ENCODE measurements at places on chromosomes 7 and 10.

DNA sequence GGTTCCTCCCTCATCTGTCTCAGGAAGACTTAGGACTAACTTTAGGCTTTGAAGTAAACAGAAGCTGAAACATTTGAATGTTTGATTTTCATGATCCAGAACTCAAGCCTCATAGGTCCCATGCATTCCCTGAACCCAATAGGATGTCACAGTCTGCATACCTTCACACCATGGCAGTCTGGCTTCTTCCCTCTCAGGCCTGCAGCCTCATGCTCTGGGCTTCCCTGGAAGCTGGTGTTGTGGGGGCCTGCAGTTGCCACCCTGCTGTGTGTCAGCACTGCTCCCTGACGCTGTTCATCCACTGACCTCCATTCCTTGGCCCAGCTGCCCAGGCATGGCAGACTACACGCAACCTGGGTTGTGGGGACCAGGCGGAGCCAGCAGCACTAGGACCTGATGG, 267.5 kb upstream of the KAT6B start:
- no peak for DNase-seq

- no peak for DNase-seq
These were observed 215.8 kb downstream of the PTPRN2 start for GRCh38 chr7:158371856-158372255.

DNA sequence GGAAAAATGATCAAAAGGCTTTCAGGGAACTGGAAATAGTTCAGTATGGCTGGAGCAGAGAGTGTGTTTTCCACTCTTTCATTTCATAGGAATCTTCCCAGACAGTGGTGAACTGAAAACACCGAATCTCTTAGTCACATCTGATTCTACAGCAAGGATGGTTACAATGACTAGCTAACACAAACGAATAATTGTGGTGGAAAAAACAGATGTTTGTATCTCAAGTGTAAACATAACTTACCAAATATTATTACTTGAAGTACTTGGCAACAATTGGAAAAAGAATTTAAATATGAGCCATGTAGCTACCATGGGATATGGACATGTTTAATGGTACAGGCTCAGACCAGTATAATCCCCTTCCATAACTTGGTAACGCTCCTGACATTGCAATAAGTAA, 21.1 kb upstream of the BPGM start:
- no peak for DNase-seq

GRCh38 chr10:67140641-67141040, 214.8 kb downstream of the LRRTM3 start:
- no peak for DNase-seq

DNA sequence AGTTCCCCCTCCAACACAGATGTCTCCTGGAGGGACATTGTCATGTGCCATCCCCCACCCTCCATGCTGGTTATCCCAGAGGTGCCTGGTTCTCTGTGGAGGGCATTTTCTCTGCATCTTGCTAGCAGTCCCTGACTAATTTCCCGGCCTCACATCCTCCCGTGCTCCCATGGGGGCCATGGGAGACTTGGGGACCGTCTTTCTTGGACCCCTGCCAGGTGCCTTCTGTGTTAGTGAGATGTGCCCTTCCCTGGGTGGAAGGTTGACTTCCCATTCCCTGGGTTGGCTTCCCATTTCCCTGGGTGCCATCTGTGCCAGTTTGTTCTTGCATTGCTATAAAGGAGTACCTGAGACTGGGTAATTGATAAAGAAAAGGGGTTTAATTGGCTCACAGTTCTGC, 22.5 kb upstream of the GNA12 start:
- no peak for DNase-seq

GRCh38 chr10:120493411-120494312, 36.6 kb downstream of the PLPP4 start:
- DNase-seq: no peak

- DNase-seq: no peak
These were observed 20.3 kb downstream of the SCART1 start for GRCh38 chr10:133474027-133474426.

- DNase-seq: no peak
These were observed 14.7 kb downstream of the FGF8 start for GRCh38 chr10:101761226-101761625.

DNA sequence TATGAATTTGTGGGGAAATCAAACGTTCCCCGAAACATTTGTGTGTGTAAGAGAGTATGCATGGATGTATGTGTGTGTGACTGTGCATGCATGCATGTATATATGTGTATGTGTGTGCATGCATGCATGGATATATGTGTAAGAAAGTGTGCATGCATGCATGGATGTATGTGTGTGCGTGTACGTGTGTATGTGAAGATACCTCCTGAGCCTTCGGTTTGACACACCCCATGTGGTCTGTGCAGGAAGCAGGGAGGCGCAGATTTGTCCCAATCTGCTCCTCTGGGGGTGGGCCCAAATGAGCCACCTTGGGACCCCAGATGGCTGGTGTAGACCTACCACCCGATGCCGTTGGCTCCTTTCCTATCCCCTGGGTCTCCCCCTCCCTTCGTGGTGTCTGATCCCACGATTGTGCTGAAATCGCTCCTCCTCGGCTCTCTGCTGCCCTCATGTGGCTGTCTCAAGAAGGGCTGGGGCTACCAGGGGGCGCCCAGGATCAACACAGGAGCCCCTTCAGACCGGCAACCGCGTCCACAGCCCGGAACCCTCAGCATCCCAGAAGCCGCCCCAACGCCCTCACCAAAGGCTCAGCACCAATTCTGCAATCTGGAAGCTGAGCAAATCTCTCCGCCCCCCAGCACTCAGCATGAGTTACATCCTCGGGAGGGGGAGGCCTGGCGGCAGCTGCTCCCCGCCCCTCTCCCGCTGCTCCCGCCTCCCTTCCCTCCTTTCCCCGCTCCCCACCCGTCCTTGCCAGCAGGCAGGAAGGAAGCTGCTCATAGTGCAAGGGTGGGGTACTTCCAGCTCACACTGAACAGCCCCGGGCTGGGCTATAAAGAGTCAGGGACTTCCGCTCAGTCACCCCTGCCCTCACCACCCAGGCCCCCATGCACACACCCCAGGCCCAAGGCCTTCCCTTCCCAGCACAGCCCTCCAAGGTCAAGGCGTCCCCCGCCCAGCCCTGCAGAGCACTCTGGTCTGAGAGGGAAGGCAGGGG, 2.3 kb upstream of the NOS3 start:
- peak; percentile 66 for DNase-seq

DNA sequence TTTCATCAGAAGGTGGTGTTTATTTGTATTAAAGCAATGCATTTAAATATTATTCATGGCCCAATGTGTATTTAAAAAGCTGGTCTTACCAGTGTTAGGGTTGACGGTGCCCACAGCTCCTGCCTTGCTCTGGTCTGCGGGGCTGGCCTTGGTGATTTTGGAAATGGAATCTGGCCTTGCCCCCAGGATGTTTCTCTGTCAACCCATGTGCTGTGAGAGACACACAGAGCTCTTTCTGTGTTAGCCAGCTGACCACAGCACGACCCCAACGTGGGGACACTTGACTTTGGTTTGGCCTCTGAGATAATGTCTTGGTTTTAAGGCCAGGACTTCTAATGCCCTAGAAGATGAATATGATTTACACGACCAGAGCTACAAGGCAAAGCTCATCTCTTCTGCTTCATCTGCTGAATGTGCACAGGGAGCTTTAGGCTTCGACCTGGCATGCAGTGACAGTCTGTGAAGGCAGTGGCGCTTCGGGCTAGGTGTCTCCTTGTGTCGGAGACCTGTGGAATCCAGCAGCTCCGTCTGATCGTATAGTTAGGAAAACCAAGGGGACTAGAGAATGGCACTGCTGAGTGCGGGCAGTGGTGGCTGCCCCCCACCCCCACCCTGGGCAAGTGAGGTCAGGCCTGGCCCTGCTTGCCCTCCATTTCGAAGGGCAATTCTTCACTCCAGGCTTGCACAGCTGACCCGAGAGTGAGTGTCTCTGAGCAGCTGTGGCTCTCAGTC, 246.1 kb downstream of the EBF3 start:
- DNase-seq: no peak

DNA sequence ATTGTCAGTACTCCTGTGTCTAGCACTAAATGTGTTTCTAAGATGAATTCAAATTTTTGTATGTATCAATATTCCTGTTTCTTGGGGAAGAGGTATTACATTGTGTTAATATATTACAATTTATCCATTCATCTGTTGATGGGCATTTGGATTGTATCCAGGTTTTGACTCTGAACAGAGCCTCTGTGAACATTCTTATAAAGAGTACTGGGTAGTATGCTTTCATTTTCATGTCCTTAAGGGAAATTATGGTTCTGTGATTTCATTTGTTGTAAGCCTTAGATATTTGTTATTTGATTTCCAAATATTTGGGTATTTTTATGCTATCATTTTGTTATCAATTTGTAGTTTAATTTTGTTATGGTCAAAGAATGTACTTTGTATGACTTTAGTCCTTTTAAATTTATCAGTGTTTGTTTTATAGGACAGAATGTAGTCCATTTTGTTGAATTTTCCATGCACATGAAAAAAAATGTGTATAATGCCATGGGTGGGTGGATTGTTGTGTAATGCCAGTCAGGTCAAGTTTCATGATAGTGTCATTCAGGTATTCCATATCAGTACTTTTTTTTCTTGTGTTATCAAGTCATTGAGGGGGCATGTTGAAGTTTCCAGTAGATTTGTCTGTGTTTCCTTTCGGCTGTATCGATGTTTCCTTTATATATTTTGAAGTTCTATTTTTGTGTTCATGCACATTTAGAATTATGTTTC, 38.4 kb downstream of the STAM start:
- DNase-seq: no peak

DNA sequence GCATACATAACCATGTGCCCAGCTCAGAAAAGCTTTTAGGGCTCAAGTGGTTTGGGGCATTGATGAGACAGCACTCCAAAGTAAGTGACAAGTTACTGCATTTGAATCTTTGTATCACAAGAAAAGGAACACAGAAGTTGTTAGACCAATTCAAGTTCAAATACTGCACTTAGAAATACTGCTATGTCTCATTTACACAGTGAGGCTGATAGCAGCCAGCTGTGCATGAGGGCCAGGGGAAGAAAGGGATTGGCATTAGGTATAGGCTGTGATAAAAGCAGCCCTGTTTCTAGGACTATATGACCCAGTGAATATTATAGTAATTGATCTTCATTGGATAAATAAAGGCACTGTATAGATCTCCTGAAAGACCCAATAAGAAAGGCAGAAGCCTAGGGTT, 197.8 kb upstream of the SORCS1 start:
- no peak for DNase-seq

DNA sequence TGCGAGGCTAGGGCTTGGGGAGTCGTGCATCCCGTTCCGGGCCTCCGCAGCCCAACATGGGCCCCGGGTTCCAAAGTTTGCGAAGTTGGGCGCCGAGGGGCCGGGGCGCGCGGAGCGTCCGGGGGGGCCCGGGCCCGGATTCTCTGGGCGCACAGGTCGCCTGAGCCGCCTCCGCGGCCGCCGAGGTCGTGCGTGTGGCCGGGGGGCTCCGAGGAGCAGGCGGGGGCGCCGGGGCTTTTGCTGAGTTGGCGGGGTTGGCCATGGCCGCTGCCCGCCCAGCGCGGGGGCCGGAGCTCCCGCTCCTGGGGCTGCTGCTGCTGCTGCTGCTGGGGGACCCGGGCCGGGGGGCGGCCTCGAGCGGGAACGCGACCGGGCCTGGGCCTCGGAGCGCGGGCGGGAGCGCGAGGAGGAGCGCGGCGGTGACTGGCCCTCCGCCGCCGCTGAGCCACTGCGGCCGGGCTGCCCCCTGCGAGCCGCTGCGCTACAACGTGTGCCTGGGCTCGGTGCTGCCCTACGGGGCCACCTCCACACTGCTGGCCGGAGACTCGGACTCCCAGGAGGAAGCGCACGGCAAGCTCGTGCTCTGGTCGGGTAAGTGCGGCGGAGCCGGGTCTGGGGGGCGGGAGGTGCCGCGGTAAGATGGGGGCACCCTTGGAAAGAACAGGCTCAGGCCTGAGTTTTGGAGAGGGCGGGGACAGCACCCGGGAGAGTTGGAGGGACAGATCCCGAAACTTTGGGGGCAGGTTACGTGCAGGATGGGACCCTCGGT, 643 bp downstream of the SMO start:
- DNase-seq: no peak

- peak; percentile 56 for DNase-seq
These were observed at the start of gene TET1 for GRCh38 chr10:68560186-68560942. TSS of gene TET1 (plus strand) at chr10:68560337. CDS start at chr10:68572339, 12,002 bp downstream.

DNA sequence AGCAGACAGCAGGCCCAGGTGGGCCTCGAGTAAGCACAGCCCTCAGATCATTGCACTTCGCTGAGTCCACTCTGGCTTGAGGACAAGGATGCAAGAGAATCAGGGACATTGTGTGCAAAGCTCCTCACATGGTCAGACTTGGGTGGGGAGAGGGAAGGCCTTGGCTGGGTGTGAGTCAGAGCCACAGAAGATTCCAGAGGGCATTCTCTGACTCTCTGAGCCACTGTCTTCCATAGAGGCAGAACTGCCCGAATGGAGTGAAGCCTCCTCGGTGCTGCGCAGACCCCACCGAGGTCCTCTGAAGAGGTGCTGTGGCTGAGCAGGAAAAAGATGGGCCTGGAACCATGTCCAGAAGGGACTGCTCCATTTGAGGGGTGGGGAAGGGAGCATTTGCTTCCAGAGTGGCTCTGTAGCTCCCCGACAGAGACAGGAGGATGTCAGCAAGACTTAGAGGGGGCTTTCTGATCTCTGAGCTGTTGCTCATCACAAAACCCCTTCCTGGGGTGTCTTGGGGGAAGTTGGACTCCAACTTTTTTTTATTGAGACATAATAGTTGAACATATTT, 120.8 kb downstream of the PTPN20 start:
- DNase-seq: no peak

Data from erythroblast (primary cell).